ENCODE measurements at places on chromosomes 7 and 10. TPM values are rescaled to one million over a fixed set of nuclear protein-coding genes. Genes with fewer than 3 reads are reported as not detected.

DNA sequence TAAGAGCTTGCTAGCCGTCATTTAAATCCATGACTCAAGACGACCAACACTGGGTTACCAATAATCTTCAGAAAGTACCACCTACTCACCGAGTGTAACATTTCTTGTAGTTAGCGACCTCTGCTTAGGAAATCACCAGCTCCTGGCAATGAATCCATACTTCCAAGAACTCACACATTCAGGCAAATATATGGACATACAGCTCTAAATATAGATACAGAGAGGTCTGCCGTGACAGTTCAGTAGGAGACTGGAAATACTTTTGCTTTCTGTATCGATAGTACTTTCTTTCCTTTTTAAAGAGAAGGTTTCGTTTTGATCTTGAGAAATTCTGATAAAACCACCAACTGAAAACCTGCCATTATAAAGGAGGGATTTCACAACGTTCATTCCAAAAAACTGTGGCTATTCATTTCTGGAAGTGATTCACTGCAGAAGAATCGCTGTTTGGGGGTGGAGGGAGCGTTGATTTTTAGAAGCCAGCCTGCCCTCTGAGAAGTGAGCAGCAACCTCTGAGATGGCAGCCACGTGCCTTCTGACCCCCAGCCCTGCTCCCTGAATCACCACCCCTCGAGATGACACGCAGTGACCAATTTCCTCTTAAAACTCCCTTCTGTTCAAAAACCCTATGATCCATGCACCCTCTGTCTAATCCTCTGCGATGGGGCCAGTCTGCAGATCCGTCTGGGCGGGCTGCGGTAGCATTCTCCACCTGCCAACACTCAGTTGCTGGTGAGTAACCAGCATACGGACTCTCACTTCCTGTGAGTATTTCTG, 179.0 kb upstream of the KLF14 start:
- peak; percentile 93 for DNase-seq

Gene CHRM2
- not detected for total RNA-seq

- DNase-seq, result no peak
These were observed 119.3 kb upstream of the SEC61G start for GRCh38 chr7:54878339-54878738.

- DNase-seq, result no peak
These were observed 338.4 kb downstream of the GLRX3 start for GRCh38 chr10:130474591-130474990.

DNA sequence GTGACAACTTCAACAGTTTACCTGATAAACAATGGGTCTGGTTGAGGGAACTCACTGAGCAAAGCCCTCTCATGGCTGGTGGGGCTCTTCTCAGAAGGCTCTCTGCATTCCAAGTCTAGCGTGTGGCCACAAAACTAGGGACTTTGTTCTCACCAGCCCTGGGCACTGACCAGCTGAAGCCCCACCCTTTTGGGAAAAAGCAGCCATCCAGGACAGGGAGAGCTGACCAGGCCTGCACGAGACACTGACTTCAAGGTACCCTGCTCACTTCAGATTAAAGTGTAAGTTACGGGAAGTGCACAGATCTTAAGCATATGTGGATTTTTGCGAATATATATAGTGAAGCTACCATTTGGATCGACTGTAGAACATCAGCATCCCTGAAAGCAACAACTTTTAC, 67.4 kb upstream of the LRRC4 start:
- DNase-seq, result no peak

DNA sequence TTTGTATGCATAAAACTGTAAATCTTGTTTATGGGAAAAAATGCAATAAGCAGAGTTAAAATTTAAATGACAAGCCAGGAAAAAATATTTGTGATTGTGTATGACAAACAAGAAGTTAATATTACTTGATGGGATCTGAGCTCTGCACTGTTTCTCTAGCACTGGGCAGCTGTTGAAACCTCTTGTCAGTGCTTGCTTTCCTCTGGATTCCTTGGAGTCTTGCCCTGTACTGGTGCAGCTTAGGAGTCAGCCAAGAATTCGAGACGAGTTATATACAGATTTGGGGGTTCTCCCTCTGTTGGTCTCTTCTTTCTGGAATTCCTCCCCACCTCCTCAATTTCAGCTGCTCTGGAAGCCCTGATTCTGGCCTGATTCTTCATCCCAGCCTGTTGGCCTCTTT, 24.3 kb upstream of the OPN4 start:
- DNase-seq, result no peak

Gene IQCE
- 18.2 TPM for total RNA-seq

- no peak for DNase-seq
These were observed 55.7 kb downstream of the CUBN start for GRCh38 chr10:17073725-17074540.

Gene MYH16
- total RNA-seq, result not detected

GRCh38 chr7:123209786-123210185, 10.0 kb upstream of the SLC13A1 start:
- DNase-seq, result no peak

- no peak for DNase-seq
These were observed 45.8 kb upstream of the GLCCI1 start for GRCh38 chr7:7922684-7923385.

DNA sequence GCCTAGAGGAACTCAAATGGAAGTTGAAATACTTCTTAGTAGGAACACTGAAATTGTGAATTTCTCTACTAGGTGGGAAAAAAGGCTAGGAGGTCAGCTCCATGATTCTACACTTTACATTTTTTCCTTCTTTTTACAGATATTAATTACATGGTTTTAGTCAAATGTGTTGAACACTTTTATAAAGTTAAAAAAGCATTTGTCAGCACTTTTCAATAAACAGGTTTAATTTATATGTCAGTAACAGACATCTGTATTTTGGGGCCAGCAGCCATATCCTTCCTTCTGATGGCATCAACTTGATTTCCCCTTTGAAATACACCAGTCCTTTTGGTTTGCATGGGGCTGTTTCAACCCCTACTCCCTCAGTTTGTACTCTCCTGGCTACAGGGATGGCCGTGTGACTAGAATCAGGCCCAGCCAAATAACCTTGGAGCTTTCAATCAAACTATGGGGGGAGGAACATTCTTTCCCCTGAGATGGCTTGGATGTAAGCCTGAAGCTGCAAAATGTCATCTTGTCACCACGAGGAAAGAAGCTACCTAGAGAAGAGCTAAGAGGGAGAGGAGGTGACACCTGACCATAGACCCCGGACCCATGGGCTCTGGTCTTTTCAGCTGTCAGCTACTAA, 171.0 kb upstream of the NEBL start:
- no peak for DNase-seq

- DNase-seq, result no peak
These were observed 12.0 kb downstream of the JAZF1 start for GRCh38 chr7:28168393-28169158.

DNA sequence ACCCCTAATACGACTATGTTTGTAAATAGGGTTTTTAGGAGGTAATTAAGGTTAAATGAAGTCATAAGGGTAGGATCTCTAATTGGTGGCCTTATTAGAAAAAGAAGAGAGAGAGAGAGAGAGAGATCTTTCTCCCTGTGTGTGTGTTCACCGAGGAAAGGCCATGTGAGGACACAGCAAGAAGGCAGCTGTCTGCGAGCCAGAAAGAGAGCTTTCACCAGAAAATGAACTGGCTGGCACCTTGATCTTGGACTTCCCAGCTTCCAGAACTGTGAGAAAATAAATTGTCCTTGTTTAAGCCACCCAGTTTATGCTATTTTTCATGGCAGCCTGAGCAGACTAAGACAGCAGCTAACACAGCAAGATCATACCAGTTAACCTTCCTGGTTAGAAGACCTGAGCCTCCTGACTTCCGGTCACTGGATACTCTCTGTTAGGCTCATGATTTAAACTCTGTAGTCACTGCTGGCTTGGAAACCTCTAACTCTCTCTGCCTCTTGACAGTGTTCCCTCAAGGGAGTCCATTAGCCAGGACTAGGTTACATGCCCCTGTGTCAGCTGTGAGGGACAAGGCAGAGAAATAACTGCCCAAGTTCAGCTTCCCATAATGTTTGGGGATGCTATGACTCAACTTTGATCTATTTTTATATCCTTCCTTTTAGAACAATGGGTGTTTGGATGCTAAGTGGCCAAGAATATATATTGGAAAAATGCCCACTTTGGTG, 102.3 kb downstream of the DYNC1I1 start:
- no peak for DNase-seq

GRCh38 chr7:31563951-31564350, 50.1 kb downstream of the ITPRID1 start:
- no peak for DNase-seq

GRCh38 chr10:26733750-26734568, 36.5 kb downstream of the PDSS1 start:
- no peak for DNase-seq

- peak; percentile 6 for DNase-seq
These were observed 51.6 kb downstream of the SMKR1 start for GRCh38 chr7:129553899-129554461.

Gene TMEM26
- 0.25 TPM for total RNA-seq

GRCh38 chr10:101511938-101512337, 76.1 kb downstream of the POLL start:
- no peak for DNase-seq

DNA sequence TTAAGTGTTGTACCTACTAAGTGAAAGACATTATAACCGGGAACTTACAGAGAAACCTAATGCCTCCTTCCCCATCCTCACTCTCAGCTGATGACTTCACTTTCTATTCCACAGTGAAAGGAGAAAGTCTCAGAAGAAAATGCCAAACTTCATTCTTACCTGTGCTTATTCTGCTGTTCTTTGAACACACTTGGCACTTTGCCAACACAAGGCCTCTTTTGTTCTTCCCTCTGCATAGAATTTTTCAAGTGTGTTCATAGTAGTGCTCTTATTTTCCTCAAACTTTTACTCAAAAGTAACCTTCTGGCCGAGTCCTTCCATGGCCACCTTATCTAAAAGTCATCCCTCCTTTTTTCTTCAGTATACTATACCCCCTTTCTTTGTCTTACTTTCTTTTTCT, 59.4 kb upstream of the ETV1 start:
- no peak for DNase-seq

GRCh38 chr10:98251399-98251798, 16.6 kb downstream of the LOXL4 start:
- DNase-seq, result no peak

GRCh38 chr10:118827466-118828155, 72.8 kb upstream of the CACUL1 start:
- no peak for DNase-seq

Gene APBB1IP
- not detected for total RNA-seq
